Stimulated activated CD4-positive, alpha-beta T cell treated with anti-CD3 and anti-CD28 coated beads, Interleukin-2, amount 100 ng/mL, for 4 hours (primary cell): ENCODE measurements at places on chromosomes 2 and 18.

DNA sequence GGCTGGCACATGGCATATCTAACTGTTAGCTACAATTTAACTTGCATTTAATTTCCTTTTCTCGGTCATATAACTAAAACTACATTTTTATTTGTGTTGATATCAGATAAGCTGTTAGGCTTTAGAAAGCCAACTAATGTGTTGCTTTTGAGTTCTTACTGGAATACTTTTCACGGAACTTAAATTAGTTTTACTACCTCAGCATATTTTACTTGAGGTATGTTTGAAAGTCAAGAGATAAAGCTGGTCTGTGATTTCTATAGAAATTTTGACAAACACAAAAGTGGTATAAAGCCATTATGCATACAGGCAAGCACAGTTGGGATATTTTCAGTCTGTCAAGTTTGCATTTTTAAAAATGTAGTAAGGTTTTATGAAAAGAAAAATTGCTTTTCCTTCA is 162.6 kb downstream of the ZNF804A start:
- DNase-seq: no peak

DNA sequence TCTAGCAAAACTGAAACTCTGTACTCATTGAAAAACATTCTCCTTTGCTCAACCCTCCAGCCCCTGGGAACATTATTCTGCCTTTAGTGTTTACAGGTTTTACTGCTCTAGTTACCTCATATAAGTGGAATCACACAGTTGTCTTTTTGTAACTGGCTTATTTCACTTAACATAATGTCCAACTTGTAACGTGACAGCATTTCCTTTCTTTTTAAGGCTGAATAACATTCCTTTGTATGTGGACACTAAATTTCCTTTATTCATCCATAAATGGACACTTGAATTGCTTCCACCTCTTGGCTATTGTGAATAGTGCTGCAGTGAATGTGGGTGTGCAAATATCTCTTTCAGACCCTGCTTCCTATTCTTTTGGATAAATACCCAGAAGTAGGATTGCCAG is 144.9 kb downstream of the ACTR3 start:
- no peak for DNase-seq

DNA sequence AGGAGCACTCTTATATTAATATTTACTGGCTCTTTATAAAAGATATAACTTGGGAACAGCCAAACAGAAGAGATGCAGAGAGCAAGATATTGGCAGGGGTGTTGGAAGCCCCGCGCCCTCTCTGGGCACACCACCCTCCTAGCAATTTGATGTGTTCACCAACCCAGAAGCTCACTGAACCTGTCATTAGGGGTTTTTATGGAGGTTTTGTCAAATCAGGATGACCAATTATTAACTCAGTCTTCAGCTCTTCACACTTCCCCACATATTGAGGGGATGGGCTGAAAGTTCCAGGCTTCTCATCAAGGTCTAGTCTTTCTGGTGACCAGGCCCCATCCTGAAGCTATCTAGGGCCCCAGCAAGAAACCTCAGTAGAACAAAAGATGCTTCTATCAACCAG is 10.9 kb upstream of the INO80D start:
- no peak for DNase-seq

- DNase-seq: peak; percentile 17
Measured at GRCh38 chr18:2570772-2571199, 519 bp downstream of the METTL4 start.

DNA sequence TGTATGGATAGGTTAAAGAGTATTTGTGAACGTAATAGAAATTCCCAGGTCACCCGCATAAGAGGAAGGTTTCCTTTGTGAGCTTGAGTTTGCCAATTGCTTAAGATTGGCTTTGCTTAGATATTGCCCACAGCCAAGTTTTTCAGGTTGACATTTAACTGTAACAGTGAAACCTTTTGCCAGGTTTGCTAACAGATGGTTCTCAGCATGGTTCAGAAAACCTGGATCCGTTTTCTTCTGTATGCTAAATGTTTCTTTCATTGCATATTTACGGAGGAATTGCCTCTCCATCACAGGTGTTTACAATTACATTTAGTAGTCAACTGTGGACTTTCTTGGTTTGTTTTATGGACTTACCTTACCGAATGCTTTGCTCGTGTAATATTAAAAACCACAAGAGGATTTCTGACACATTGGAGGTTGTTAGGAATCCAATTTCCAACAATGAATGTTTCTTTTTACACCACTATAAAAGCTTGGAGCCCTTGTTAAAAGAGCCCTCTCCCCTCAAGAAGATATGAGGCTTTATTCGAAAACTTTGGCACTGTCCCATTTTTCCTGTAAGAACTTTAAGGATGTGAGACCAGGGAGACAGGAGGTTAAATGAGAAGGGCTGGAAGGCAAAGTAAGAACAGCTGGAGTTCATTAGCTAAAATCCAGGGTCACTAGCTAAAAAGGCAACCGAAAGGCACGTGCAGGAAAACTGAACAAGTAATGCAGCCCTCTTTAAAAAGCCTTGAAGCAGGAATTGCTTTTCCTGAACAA is 7.8 kb downstream of the CDK15 start:
- DNase-seq: no peak

GRCh38 chr18:75654386-75654785 is 226.9 kb upstream of the SMIM21 start:
- no peak for DNase-seq

DNA sequence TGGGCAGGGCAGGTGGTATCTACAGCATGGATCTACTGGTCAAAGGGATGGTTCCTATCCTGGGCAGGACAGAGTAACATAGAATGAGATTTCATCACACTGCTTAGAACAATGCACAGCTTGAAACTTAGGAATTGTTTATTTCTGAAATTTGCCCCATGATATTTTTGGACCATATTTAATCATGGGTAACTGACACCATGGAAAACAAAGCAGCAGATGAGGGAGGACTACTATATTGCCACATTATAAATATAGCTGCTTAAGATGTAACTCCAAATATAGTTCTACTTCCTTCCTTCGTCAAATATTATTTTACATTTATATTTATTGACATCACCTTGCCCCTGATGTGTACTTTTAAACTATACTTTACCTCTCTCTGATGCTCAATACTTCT is 254.7 kb downstream of the PTPRM start:
- no peak for DNase-seq

DNA sequence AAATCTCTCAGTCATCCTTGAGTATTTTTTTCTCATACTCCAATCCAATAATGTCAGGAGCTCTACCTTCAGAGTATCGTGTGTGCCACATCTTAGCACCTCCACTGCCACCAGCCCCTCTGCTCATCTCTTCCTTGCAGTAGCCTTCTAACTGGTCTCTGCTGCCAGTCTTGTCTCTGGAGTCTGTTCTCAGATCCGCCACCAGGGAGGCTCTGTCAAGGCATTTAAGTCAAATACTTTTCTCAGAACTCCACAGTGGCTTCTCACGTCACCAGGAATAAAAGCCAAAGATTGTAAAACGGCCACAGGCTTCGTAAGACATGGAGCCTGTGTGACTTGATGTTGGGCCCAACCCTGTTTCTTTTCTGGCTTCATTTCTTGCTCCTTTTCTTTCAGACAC is 7.1 kb downstream of the UNC50 start:
- DNase-seq: no peak

DNA sequence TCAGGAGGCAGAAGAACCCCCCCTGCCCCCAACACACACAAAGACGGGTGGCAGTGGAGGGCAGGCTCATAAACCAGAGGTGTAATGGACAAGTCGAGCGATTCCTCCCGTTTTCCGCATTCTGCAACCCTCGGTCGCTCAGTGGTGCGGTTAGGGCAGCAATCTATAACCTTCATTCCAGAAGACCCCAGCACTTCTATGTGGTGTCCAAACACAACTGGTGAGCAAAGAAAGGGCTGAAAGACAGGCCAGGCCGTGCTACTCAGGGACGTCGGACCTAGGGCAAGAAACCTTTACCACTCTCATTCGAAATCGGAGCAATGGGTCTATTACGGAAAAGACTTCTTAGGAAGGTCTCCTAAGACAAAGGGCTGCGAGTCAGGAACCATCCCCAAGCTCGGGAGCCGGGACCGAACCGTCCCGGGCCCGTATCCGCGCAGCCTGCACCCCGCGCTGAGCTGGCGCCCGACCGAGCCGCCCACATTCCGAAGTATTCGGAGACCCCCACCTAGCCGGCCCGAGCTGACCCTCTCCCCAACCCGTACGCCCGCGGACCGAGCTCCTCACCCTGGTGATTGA is 568 bp downstream of the ARL5A start:
- no peak for DNase-seq

GRCh38 chr2:118061135-118061955 is 26.9 kb upstream of the INSIG2 start:
- no peak for DNase-seq

GRCh38 chr2:18474700-18475099 is 85.8 kb downstream of the RDH14 start:
- no peak for DNase-seq

- no peak for DNase-seq
Measured at GRCh38 chr2:71888751-71889445, 258.8 kb downstream of the CYP26B1 start.

DNA sequence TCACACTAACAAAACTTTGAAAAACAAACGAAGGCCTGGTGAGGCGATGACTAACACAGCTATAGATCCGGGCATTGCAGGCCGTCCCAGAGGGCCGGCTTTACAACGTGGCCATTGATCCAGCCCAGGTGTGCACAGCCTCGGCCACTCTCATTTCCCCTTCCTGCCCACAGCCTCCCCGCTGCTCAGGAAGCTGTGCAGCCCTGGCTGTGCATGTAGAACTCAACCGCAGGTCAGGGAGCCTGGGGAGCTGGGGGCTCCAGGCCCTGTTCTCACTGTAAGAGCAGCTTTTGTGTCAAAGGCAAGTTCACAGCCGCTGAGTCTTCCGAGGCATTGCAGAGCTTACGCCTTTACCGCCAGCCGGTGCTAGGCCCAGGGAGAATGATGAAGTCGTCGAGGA is 87.2 kb downstream of the LONRF2 start:
- no peak for DNase-seq

DNA sequence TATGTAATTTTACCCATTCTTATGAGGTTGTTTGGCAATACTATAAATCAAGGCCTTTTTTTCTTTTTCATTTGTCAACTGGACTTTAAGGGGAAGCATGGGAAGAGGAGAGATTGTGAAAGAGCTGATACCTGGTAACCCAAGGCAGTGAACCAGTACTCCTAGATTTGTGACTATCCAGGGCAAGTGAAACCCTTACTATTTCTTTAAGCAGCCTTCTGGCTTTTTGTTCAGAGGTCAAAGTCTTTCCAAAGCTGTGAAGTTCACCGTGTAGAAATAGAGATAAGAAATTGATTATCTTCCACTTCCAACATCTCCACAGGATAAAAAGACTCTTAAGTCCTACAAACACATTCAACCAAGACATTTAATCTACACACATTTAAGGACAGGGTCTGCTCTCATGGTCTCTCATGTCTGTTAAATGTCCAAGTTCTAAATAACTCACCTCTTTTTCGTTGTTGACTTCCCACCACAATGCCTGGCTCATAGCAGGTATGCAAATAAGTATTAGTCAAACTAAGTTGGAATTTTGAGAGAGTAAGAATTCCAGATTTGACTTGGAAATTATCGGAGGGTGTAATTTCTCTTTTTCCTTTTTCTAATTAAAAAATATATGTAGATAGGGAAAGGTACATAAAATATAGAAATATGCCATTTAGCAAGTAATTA is 485.8 kb downstream of the STK39 start:
- no peak for DNase-seq

DNA sequence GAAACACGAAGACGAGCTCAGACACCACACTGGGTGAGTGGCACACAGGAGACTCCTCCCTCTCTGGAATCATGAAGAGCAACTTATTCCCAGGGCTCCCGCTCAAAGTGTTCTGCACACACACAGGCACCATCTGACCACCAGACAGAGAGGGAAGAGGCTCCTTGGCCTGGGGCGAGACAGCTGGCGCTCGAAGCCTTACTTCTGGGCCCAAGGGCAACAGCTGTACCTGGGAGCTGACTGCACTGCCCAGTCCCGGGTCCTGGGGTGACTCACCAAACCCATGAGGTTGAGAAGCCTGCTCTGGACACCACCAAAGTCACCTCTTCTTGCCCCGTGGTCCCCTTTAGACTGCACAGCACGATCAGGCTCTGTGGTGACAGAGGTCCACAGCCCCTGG is 42.4 kb downstream of the ADCY3 start:
- DNase-seq: no peak

GRCh38 chr2:60408811-60409530 is 144.5 kb downstream of the BCL11A start:
- no peak for DNase-seq

- DNase-seq: peak; percentile 10
Measured at GRCh38 chr2:186641807-186642321, 52.0 kb upstream of the FAM171B start.

- DNase-seq: no peak
Measured at GRCh38 chr18:23330423-23330822, 122.7 kb upstream of the RIOK3 start.

DNA sequence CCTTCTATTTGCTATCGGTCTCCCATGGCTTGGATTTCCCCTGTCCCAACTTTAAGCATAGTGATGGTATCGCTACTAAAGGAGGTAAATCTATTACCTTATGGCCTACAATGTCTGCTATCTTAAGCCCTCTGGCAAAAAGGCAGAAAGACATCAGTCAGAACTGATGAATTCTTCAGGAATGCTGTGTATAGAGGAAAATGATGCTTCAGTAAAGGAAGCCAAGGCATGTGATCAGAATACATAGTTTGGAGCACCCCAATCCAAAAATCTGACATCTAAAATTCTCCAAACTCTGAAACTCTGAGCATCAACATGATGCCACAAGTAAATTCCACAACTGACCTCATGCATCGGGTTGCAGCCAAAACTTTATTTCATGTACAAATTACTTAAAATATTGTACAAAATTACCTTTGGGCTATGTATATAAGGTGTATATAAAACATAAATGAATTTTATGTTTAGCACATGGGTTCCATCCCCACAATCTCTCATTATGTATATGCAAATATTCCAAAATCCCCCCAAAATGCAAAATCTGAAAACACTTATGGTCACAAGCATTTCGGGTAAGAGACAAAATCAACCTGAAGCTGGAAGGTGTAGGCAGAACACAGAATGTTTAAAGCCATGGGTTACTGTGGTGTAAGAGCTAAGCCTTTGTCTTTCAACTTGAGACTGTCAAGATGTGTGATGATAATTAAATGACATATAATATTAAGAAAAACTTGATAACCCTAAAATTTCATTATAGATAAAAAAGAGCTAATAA is 66.2 kb downstream of the CUL3 start:
- no peak for DNase-seq

DNA sequence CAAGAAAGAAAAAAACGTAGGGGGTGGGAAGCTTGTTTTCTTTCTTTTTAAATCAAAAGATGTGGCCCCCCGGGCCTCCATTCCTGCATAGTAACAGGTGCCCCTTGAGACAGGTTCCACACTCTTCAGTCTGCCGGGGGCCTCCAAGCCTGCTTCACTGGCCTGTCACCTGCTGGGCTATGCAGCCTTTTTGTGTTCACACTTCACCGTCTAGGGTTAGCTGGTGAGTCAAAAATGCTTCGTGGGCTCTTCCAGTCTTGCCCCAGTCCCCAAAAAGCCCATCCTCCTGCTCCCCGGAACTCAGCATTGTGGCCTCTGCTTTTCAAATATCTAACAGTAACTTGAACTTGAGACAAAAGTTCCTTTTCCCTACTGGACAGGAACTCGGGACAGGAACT is 67.9 kb downstream of the POLR1A start:
- DNase-seq: no peak
